RCC 7860 (cell line): ENCODE measurements at places on chromosomes 7 and 10.

GRCh38 chr7:143514995-143515735, 37.5 kb downstream of the TAS2R41 start:
- no peak for DNase-seq

GRCh38 chr7:134770676-134771075, 8.8 kb upstream of the CALD1 start:
- no peak for DNase-seq

- DNase-seq, result peak; percentile 91
Measured at GRCh38 chr7:65983965-65984658, 2.1 kb upstream of the GUSB start.

GRCh38 chr10:114110174-114110972, 63.6 kb downstream of the CCDC186 start:
- DNase-seq, result no peak

DNA sequence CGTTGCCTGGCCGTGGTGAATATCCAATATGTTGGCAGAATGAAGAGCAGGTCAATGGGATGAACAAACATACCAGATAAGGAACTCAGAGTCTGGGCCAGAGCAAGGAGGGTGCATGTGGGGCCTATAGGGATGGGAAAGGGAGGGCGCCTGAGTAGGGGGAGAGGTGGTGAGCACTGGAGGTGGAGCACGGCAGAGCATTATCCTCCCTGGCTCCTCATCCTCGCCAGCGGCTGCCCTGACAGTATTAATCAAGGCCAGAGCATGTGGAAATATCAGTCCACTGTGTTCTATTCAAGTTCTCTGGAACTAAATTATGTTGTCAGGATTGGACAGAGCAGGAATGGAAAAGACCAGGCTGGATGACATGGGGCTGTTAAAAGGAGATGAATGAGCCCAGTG, 254.8 kb upstream of the ZMIZ1 start:
- no peak for DNase-seq

GRCh38 chr10:86160890-86161585, 205.6 kb downstream of the GRID1 start:
- DNase-seq, result no peak

DNA sequence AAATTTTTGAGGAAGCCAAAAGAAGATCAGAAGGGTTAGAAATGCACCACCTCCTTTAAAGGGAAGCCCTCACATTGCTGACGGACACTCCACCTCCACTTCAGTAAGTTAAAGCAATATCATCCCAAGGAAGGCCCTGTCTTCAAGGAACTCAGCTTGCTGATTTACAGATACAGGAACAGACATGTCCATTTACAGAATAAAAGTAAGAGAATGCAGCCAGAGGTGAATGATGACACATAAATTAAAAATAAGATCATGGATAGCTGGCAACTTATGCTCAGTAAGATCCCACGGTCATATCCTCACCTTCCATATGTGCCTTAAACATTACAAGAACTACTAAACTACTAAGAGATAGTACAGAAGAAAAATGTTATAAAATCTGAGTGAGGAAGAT, 20.4 kb downstream of the GRB10 start:
- DNase-seq, result no peak

- no peak for DNase-seq
Measured at GRCh38 chr10:113386005-113386404, 166.8 kb upstream of the HABP2 start.

DNA sequence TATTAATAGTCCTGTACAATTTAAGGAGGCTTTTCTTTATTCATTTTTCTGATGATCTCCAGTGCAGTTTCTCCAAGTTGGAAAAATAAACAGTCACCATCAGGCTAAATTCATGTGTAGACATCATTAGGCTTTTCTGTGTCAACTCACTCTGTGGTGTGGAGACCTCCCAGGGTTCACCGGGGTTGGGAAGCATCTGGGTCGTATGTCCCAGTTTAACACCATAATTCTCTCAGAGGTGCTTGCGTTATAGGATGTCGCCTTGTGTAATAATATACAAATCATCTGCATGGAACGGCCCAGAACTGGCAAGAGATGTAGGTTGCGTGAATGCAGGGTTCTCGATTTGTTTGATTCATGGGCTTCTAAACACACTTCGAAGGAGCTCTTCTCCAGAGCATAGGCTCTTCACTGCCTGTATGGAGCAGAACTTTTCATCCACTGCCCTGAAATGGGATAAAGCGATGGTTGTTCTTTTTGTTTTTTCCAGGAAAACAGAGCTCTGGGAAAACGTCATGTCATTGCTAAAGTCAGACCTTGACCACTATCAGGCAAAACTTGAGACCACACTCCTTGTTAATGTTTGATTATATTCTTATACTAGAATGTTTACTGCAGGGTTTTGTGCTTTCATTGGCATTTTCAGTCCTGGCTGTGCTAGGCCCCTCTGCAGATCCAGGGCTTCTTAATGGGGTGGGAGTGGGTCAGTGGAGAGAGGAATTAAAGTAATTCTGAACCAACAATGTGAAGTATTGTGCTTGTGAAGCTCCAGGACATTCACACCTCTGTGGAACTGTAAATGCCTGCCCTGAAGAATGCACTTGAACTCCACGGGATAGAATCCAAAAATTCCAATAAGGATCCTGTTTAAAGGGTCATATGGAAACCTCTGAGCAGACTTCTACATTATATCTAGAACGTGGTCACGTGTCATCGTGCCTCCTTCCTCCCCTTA, 172.8 kb downstream of the TRIL start:
- no peak for DNase-seq

- DNase-seq, result no peak
Measured at GRCh38 chr10:129716211-129716681, 247.8 kb downstream of the EBF3 start.

GRCh38 chr7:13628239-13629001, 361.0 kb downstream of the ETV1 start:
- DNase-seq, result peak; percentile 38

DNA sequence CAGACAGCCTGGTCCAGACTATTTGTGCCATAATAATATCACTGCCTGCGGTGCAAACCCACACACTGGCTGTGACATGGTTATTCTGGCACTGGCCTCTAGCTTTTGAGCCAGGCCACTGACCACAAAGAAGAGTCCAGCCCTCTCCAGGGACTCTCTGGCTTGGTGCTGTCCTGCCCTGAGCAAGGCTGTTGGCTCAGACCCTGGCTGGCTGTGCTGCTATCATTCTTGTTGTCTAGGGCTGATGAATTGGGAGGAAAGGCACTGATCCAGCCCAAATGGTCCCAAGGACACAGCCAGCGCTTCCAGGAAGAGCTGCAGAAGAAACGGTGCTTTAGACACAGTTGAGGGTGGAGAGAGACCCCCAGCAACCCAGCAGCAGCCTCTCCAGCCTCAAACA, 80.8 kb downstream of the TMEM130 start:
- no peak for DNase-seq

DNA sequence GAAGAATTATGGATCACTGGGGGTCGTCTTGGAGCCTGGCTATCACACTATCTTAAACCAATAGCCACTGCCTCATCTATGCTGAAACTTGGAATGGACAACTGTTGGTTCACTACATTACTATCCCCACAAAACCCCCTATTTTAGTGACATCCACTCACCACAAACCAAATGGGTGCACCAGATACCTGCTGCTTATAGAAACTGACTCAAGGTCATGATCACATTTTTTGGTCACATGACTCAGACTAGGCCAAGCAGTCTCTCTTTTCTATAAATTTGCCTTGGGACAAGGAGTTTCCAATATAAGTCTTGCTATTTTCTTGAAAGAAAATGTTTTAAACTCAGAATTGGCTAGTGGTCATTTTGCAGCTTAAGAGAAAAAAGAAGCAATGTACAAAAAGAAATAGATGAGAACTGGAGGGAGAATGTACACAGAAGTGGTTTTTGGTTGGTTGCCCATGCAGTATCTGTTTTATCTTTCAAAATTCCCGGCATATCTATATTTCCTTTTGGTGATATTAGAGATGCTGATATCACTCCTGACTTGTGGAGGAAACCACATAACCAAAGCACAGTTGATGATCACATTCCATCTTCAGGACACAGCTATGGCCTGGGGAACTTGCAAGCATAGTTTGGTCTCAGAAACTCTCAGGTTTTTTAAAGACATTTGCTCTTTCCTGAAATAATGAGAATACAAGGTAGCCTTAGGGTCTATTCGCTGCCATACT, 85.2 kb upstream of the CACNA2D1 start:
- peak; percentile 74 for DNase-seq

GRCh38 chr7:138814816-138815332, 16.9 kb upstream of the ATP6V0A4 start:
- DNase-seq, result no peak

DNA sequence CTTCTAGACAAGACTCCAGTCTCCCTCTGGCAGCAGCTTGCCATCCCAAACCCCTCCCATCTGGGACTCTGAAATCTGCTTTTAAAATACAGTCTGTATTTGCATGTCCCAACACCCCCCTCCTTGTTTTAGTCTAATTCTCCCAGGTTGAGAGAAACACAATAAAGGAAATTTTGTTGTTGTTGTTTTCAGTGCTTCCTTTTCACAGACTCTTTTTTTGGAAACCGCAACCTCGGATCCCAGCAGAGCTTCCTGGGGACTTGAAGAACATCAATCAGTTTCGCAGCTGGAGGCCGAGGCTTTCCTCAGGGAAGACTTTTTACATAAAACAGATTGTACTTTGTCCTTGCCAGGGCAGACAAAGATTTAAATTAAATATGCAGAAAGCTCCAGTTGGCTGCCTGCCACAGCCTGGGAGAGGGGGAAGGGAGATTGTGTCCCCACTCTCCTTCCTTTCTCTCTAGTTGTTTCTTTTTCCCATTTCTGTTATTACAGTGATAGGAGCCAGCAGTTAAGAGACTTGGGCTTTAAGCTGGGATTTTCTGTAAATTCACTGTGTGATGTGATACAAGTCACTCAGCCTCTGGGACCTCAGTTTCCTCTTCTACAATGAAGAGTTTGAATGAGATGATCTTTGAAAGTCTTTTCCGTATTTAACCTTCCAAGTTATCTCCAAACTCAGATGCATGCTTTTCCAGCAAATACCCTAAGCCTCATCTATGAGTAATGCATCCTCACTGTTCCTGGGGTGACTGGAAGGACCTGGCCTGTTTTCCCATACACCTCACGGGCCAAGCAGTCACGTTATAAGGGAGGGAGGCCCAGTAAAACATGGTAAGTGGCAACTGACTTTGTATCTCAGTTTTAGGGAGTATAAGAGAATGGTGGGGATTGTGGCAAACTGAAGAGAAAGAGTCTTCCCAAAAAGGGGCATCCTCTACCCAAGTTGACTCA, 192.3 kb downstream of the REEP3 start:
- no peak for DNase-seq

GRCh38 chr7:13165854-13166253, 478.4 kb downstream of the ARL4A start:
- no peak for DNase-seq

GRCh38 chr10:48459270-48460150, 145.4 kb downstream of the ARHGAP22 start:
- no peak for DNase-seq

- DNase-seq, result no peak
Measured at GRCh38 chr10:36026656-36027390, 384.7 kb upstream of the FZD8 start.

- DNase-seq, result peak; percentile 25
Measured at GRCh38 chr7:18890134-18890533, 227.3 kb downstream of the TWIST1 start.

GRCh38 chr10:110273474-110273873, 31.2 kb downstream of the SMNDC1 start:
- DNase-seq, result peak; percentile 56

DNA sequence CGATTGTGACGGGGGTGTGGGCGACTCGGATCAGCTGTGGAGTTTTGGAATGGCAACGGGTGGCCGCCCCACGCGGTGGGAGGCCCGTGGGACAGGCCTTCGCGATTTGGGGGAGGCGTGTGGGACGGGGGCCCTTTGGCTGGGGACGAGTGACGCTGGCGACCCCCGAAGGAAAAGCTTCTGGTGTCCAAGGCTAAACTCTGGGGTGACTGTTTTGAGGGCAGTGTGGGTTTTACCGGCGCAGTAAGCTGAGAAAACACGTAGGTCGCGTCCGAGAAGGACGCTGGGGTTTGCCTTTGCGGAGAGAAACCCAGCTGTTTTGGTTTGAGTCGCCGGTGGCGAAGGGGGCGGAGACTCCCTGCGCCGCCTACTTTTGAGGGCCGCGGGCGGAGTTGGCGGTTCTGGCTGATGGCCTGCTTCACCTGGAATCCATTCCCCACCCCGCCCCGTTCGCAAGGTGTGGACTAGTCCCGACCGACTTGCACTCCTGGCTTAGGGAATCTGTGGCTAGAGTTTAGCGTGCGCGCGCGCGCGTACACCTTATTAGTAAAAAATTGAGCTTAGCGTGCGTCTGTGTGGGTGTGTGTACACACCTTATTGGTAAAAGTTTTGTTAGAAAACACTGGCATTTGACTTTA, 606 bp downstream of the TAX1BP1 start:
- DNase-seq, result peak; percentile 60
